ENCODE measurements at places on chromosomes 6 and 20.

- no peak for DNase-seq
- H3K27me3 ChIP-seq: no peaks in the 10 kb centered on the region
- no peak overlapping the region for H3K27ac ChIP-seq
- peaks cover 15% of the 10 kb centered on the region for H3K4me1 ChIP-seq
Measured at GRCh38 chr6:8000636-8001035, 63.6 kb downstream of the BLOC1S5 start.

- no peaks in the 10 kb centered on the region for H3K4me1 ChIP-seq
- DNase-seq: no peak
- no peaks in the 10 kb centered on the region for H3K36me3 ChIP-seq
Measured at GRCh38 chr6:153034139-153034538, 31.6 kb upstream of the MTRF1L start.

GRCh38 chr6:33172688-33173534, 19.4 kb downstream of the COL11A2 start:
- no peaks in the 10 kb centered on the region for H3K36me3 ChIP-seq
- no peak overlapping the region for H3K4me3 ChIP-seq
- no peak for DNase-seq
- peaks cover 29% of the 10 kb centered on the region for H3K27me3 ChIP-seq
- peaks cover 24% of the 10 kb centered on the region for H3K4me1 ChIP-seq

GRCh38 chr6:69339163-69339550, 457.7 kb downstream of the LMBRD1 start:
- no peaks in the 10 kb centered on the region for H3K36me3 ChIP-seq
- no peak overlapping the region for H3K4me3 ChIP-seq
- no peak overlapping the region for H3K27ac ChIP-seq
- no peaks in the 10 kb centered on the region for H3K27me3 ChIP-seq
- DNase-seq: no peak

- H3K36me3 ChIP-seq: no peaks in the 10 kb centered on the region
- no peaks in the 10 kb centered on the region for H3K4me1 ChIP-seq
- H3K4me3 ChIP-seq: no peak overlapping the region
Measured at GRCh38 chr6:71608646-71609045, 277.7 kb upstream of the RIMS1 start.

Data from stimulated activated naive B cell treated with anti-CD40 and anti-IgM and Interleukin-4, amounts not matched to agents 10 μg/mL and 1 μg/mL and 100 μg/mL, for 72 hours (primary cell).